ENCODE measurements at places on chromosomes 16 and 17.

GRCh38 chr16:46709469-46710005 lies 20.1 kb downstream of the ORC6 start:
- no peak for DNase-seq

GRCh38 chr16:30398661-30399434 lies 3.6 kb downstream of the ZNF48 start:
- no peak for DNase-seq

GRCh38 chr16:84952335-84953189 lies 58.8 kb downstream of the ZDHHC7 start:
- peak; percentile 75 for DNase-seq

GRCh38 chr17:64115043-64115698 lies 14.8 kb downstream of the ERN1 start:
- no peak for DNase-seq

- DNase-seq = no peak
Measured at GRCh38 chr16:615122-615521, 15.7 kb upstream of the WFIKKN1 start.
